ENCODE measurements at places on chromosomes 3 and 15. TPM values are rescaled to one million over a fixed set of nuclear protein-coding genes. Genes with fewer than 3 reads are reported as not detected.

DNA sequence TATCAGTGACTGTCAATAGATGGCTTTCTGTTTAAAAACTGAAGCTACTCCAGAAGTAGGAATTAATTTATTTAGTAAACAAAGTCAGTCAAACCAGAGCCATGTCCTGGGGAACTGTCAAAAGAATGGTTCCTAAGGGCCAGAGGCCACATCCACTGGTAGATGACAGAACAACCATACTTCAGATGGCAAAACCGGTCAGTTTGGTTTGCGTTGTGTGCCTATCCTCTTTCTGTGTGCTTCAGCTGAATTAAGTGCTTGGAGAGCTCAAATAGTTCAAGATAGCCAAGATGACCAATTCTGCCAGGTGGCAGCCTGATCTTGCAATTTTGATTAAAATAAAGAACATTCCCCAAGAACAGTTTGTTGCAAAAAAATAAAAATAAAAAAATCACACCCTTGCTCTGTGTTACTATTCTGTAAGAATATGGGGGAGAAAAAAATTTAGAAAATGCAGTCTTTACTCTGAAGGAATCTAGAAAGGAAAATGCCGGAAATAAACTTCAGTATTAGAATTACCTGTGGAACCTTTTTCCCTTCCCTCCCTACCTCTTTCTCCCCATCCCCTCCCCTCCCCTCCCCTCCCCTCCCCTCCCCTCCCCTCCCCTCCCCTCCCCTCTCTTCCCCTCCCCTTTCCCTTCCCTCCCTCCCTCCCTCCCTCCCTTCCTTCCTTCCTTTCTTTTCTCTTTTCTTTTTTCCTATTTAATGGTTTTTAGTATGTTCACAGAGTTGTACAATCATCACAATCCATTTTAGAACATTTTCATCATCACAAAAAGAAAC, 2.5 kb downstream of the MAP3K13 start:
- no peak for DNase-seq
- peaks cover 14% of the 10 kb centered on the region for H3K4me1 ChIP-seq
- peaks cover 47% of the 10 kb centered on the region for H3K27me3 ChIP-seq
- no peak overlapping the region for H3K27ac ChIP-seq

- H3K4me1 ChIP-seq: no peaks in the 10 kb centered on the region
- peaks cover 3% of the 10 kb centered on the region for H3K27me3 ChIP-seq
- H3K4me3 ChIP-seq: no peak overlapping the region
- peaks cover 2% of the 10 kb centered on the region for H3K36me3 ChIP-seq
Observed at GRCh38 chr3:105649480-105649879, 219.3 kb downstream of the CBLB start.

DNA sequence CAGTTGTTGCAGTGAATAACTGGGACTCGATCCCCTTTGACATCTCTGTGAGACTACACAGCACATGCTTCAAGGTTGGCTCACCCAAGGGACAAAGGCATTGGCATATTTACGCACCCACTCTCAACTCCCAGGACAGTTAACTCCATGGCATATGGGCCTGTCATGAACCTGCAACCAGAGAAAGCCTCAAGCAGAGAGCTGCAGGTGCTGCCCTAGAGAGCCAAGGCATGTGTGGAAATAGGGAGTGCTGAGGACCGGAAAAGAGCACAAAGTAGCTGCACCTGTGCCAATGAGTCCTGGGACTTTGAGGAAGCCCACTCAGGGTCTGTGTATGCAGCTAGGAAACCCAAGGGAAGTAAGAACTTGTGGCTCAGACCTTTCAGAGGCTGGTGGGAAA, 32.9 kb upstream of the SLC24A5 start:
- DNase-seq: no peak
- no peak overlapping the region for H3K27ac ChIP-seq
- no peaks in the 10 kb centered on the region for H3K4me1 ChIP-seq
- H3K36me3 ChIP-seq: no peaks in the 10 kb centered on the region
- no peak overlapping the region for H3K4me3 ChIP-seq

DNA sequence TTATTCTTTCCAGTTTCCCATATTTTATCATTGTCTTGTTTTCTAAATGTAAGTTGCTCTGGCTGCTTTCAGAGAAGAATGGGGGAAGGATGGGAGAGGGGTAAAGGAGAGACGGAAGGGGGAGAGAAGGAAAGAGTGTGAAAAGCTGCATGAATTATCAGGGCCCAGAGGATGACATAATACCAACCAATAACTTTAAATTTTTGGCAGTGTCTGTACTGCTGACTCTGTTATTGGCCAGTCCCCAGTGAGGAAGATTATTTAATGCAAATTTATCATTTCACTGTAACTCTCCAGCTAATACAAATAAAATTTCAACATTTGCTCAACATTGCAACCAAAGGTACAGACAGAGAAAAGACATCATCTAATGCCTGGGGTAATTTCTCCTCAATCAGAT, 551.7 kb upstream of the CFAP20DC start:
- no peak overlapping the region for H3K27ac ChIP-seq
- no peaks in the 10 kb centered on the region for H3K36me3 ChIP-seq
- no peak overlapping the region for H3K4me3 ChIP-seq
- peaks cover 3% of the 10 kb centered on the region for H3K27me3 ChIP-seq
- no peak for DNase-seq

- H3K36me3 ChIP-seq: peaks cover 1% of the 10 kb centered on the region
- H3K27me3 ChIP-seq: peaks cover 19% of the 10 kb centered on the region
- H3K27ac ChIP-seq: no peak overlapping the region
Observed at GRCh38 chr15:43126356-43126755, 7.0 kb upstream of the TMEM62 start.

DNA sequence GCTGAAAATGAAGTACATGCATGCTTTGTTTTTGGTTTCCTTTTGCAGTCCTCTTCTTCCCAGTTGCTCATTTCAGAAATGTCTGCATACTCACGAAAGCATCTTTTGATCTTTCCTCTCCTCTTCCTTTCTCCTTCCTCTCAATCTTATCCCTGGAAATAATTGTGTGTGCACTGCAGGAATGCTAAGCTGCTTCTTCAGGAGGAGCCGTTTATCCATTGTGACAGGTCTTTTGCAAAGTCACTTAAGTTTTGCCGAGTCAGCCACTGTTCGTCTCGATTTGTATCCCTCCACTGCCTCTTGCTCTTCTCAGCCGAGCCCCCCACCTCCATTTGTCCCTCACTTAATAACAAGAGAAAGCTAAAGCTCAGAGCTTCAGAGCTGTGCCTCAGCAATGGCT, 597.6 kb downstream of the AGBL1 start:
- peaks cover 5% of the 10 kb centered on the region for H3K27me3 ChIP-seq

DNA sequence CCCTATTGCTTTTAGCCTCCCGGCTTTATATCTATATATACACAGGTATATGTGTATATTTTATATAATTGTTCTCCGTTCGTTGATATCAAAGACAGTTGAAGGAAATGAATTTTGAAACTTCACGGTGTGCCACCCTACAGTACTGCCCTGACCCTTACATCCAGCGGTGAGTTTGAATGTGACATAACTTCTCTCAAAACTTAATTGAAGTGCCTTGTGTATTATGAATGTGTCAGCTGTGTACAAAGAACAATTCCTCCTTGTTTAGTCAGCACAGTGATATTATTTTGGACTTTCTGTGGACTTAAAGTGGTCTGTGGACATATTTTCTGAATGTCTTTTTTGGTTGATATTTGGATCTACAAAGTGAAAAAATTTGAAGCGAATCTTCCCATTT, 220 bp downstream of the TP63 start:
- H3K27me3 ChIP-seq: peaks cover 4% of the 10 kb centered on the region
- H3K4me1 ChIP-seq: peaks cover 19% of the 10 kb centered on the region
- DNase-seq: peak; percentile 47
- no peak overlapping the region for H3K4me3 ChIP-seq

DNA sequence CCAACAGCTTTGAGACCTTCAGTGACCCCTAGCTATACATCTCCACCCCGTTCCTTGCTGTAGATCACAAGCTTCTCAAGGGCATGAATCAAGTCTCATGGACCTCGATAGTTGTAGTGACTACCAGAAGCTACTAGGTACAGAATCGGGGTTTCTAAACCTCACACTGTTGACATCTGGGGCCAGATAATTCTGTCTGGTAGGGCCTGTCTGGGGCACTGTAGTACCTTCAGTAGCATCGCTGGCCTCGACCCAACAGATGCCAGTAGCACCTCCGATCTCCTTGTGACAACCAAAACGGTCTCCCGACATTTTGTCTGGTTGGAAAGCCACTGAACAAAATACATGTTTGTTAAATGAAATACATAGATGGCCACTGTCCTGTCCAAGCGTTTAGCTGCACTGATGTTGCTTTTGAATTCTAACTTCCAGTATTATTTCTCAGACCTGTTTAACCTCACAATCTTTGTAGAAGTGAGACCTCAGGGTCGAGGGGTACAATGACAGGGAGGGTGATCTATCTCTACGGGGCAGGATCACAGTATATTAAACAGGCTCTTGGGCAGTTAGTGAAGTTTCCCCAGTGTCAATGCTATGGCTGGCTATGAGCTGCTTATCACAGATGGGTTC, 262.5 kb upstream of the IGF1R start:
- H3K4me1 ChIP-seq: no peaks in the 10 kb centered on the region
- H3K27ac ChIP-seq: no peak overlapping the region
- no peaks in the 10 kb centered on the region for H3K36me3 ChIP-seq
- DNase-seq: no peak
- peaks cover 5% of the 10 kb centered on the region for H3K27me3 ChIP-seq
- no peak overlapping the region for H3K4me3 ChIP-seq

KY gene
- not detected for total RNA-seq

Data from activated CD4-positive, alpha-beta T cell treated with anti-CD3 and anti-CD28 coated beads, Interleukin-2, amount 10 ng/mL, durations not matched to agents 24 days and 14 days (primary cell).